ENCODE measurements at places on chromosomes 6 and 20.
A peak's percentile ranks its signal among the peaks of the same experiment; 100 is the strongest.

DNA sequence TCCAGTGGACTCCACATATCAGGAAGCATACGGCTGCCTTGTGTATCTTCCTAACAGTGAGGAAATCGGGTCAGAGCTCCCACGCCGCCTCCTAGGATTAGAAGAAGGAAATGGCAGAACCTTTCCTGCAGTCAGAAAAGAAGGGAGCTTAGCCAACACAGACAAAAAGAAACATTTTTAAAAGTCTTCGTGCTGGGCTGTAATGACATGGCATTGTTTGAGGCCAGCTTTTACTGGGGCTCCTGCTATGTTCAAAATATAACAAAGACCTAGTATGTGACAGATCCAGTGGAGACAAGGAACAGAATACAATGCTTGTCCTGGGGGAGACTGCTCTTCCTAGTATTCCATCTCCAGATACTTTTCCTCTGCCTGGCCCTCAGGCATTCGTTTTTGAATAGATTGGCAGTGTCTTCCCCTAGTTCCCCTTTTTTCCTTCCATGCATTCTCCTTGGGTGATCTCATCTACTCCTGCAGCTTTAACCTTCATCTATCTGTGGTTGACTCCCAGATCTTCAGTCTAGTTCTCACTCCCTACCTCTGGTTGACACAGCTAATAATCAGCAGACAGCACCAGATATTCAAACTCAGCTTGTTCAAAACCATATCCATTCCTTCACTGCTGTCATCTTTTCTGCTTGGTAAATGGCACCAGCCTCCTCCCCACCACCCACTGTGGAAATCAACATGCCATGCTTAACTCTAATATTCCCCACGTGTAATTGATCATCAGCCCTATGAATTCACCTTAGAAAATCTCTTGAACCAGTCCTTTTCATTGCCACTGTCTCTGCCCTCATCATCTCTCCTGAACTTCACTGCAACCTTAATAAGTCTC lies 94.5 kb upstream of the VSTM2L start:
- DNase-seq = no peak

DNA sequence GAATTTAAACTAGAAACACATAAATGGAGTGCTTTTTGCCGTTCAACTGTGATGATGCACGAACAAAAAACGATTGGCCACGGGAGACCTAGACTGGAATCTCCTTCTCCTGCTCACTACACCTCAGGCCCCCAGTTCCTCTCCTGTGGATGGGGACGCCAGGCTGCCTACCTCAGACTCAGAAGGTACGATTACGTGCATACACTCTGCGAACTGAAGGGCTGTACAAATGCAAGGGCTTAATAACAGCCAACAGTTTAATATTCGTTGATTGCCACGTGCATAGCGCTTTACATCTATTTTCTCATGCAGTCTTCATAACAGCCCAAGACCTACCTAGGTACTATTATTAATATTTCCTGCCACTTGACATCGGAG lies 495 bp upstream of the ARMC2 start:
- DNase-seq = no peak

DNA sequence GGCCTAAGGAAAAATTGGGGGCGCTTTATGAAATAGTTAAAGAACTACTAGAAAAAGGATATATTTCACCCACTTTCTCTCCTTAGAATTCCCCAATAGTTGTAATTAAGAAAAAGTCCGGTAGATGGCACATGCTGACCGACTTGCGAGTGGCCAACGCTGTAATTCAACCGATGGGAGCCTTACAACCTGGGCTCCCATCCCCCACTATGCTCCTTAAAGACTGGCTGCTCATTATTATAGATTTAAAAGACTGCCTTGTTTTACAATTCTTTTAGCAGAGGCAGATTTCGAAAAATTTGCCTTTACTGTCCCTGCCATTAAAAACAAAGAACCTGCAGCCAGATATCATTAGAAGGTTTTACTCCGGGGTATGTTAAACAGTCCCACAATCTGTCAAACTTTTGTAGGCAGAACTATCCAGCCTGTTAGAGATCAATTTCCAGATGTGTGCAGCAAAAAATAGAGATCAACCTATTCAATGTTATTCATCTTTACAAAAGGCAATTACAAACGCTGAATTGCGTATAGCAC lies 58.5 kb upstream of the PRSS16 start:
- DNase-seq = peak; percentile 69

DNA sequence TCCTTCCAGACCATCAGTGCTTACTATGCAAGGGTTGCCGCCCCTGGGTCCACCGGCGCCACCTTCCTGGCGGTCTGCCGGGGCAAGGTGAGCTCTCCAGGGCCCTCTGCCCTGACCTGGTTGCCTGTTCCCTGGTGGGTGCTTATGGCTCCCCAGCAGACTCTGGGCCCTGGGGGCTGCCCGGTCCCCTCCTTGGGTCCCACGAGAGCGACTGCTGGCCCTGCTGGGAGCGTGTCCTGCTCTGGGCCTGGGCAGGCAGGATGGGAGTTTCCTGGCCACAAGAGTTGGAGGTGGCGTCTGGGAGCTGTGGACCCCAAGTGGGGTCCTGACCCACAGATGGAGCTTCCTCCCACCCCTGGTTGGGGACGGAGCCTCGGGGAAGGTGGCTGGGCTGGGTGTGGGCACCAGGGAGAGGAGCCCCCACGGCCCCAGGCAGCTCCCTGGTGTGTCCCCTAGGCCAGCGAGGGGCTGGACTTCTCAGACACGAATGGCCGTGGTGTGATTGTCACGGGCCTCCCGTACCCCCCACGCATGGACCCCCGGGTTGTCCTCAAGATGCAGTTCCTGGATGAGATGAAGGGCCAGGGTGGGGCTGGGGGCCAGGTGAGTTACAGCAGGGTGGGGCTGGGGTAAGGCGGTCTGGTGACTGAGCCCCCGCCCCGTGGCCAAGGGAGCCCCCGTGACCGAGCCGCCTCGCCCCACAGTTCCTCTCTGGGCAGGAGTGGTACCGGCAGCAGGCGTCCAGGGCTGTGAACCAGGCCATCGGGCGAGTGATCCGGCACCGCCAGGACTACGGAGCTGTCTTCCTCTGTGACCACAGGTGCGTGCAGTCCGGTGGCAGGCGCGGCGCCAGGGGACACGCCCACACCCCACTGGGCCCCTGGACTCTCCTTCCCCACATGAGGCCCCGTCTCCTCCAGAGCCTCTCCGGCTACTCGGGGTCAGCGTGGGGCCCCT lies 7.1 kb upstream of the TNFRSF6B start:
- no peak for DNase-seq

- DNase-seq = no peak
These were observed 43.6 kb downstream of the UST start for GRCh38 chr6:148790404-148790803.

DNA sequence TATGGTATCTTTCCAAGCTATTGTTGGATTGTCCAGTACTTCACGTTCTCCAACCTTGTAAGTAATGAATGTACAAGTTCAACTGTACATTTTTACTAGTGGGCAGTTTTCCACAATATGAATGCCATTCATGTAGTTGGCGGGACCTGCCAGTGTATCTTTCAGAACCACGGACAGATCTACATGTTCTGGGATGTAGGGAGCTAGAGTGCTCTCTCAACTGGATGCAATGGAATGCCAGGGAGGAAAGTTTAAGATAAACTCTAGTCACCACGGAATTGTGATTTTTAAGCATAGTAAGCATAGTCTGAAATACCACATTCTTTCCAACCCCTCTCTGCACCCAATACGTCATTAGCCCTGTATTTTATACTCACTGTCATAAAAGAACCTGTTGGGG lies 21.5 kb upstream of the HLA-C start:
- DNase-seq = no peak

DNA sequence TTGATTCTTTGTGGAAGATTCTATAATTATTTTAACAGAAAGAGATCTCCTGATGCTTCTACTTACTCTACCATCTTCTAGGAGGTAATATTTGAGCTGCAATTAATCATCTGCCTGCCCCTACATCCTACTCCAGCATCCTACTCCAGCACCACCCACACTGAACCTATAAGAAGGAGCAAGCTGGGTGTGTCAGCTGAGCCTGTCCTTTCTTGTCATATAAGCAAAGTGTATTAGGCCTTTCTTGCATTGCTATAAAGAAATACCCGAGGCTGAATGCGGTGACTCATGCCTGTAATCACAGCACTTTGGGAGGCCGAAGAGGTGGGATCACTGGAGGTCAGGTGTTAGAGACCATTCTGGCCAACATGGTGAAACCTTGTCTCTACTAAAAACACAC lies 84.2 kb upstream of the ARG1 start:
- no peak for DNase-seq

DNA sequence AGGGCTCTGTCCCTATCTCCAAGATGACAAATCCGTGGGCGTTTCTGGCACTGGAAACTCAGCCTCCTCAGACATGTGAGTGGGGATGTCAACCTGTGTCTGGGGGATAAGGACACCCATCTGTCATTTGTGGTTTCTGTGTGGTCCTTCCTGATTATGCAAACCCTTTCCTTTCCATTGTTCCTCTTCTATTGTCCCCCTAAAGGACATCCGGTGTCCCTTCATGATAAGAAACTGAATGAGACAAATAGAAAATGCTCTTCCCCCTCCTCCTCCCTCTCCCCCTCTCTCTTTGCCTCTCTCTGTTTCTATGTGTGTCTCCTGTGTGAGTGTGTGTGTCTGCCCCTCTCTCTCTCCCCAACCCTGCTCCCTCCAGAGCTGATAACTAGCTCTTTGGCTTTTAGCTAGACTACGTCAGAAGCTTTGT lies 11.5 kb upstream of the GLP1R start:
- no peak for DNase-seq

DNA sequence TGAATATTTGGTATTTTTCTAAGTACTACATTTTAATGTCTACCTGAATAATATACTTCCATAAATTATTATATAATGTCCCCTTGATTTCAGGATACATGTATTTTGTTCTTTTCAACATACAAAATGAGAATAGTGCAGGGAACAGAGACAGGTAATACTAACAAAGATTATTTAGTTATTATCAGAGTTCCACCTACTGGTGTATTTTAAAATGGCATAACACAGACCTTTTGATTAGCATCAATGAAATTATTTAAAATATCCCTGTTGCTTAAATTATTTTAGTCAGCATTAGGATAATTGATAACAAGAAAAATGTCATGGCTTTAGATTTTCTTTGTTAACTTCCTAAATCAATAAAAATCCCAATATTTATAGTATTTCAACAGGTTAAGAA lies 184.0 kb downstream of the PRDM13 start:
- DNase-seq = no peak

GRCh38 chr6:48184648-48185047 lies 73.7 kb upstream of the PTCHD4 start:
- DNase-seq = peak; percentile 3

DNA sequence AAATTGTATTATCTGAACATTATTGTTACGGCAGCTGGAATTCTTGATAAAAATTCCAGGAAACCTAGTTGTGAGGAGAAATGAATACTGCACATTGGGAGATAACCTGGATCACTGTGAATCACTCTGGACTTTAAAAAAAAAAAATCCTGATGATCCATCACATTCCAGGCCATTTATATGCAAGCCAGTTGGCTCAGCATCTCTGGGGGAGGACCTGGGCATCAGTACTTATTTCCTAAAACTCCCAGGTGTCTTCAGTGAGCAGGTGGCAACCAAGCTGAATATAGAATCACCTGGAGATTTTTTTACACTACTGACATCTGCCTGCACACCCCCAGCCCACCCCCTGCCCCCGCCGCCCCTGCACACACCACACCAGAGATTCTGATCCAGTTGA lies 39.1 kb upstream of the SIRT5 start:
- DNase-seq = no peak

- DNase-seq = no peak
These were observed 106.5 kb downstream of the HFE start for GRCh38 chr6:26193467-26194328.

DNA sequence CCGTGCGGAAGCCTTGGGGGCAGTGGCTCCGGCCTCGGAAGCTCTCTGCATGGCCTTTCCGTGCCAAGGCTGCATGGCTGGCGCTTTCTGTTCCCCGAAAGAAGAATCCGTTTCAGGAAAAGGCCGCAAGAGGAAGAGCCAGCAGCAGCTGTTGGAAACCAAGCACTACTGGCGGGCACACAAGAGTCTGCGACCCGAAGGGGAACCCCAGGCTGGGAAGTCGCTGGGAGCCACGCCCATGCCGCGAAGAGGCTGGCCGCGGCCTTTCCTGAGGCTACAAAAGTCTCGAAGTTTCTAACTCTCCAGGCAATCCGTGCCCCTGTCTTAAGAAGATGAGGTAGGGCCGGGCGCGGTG lies at the start of gene CGAS:
Gene CGAS, minus strand, starts transcription at position 191 of the 355 bp plus-strand sequence. Its CDS starts 116 bp downstream, at position 75.
- peak; percentile 78 for DNase-seq

DNA sequence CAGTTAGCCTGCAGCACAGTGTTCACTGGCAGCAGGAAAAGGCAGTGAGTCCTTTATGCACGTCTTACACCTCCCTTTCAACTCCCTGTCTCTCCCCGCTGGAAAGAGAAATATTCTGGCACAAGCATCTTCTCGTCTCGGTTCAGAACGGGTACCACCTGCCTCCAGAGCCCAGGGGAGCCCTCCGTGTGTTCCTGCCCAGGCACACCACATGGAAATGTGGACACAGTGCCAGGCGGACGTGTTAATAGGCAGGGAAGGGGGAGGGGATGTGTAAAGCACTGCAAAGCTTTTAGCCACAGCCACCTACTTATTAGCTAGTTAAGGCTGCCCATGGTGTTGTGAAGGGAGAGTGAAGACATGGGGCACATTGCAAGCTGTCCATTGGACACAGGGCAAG lies 219.7 kb downstream of the FARS2 start:
- DNase-seq = no peak

GRCh38 chr20:7226156-7226555 lies 458.7 kb downstream of the BMP2 start:
- DNase-seq = no peak

DNA sequence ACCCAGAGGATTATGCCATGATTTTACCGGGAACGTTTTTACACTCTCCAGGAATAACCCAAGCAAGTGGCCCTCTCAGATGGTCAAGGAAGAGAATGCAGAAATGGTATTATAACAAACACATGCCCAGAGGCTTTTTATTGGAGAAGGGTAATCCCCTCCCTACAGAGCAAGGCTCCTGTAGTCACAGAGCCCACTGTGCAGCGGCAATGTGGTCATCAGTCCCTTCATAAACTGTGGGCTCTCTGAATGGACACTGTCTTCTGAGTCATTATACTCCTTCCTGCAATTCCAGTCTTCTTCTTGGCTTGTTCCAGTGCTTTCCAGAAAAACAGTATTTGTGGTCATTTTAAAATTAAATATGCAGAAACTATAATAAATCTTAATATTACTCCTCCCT lies 74.7 kb downstream of the LAMA4 start:
- DNase-seq = no peak

GRCh38 chr6:20056350-20056992 lies 155.8 kb downstream of the MBOAT1 start:
- DNase-seq = peak; percentile 52

GRCh38 chr20:14717134-14717999 lies 380.0 kb upstream of the FLRT3 start:
- no peak for DNase-seq

DNA sequence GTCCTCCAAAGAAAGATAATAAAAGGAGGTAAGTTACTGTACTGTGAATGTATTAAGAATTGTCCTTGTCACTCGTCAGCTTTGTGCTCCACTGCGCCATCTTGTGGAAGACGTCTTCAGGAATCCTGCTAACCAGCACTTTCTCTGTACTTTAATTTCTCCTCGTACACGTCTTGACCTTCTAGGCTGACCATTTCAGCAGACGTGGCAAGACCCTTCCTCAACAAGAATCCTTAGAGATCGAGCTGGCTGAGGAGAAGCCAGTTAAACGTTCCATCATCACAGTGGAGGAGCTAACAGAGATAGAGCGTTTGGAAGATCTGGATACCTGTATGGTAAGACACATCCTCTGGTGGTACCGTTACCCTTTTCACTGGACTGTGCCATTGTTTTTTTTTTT lies 95.5 kb upstream of the SCGN start:
- peak; percentile 64 for DNase-seq

GRCh38 chr6:129504456-129504855 lies 205.5 kb downstream of the ARHGAP18 start:
- no peak for DNase-seq

GRCh38 chr20:37207171-37207570 lies 27.8 kb upstream of the MROH8 start:
- no peak for DNase-seq
